Activated T-helper 17 cell treated with anti-CD3 and anti-CD28 coated beads, Interleukin-2, amount 50 U/mL, for 72 hours (primary cell): ENCODE measurements at places on chromosomes 6 and 20.

DNA sequence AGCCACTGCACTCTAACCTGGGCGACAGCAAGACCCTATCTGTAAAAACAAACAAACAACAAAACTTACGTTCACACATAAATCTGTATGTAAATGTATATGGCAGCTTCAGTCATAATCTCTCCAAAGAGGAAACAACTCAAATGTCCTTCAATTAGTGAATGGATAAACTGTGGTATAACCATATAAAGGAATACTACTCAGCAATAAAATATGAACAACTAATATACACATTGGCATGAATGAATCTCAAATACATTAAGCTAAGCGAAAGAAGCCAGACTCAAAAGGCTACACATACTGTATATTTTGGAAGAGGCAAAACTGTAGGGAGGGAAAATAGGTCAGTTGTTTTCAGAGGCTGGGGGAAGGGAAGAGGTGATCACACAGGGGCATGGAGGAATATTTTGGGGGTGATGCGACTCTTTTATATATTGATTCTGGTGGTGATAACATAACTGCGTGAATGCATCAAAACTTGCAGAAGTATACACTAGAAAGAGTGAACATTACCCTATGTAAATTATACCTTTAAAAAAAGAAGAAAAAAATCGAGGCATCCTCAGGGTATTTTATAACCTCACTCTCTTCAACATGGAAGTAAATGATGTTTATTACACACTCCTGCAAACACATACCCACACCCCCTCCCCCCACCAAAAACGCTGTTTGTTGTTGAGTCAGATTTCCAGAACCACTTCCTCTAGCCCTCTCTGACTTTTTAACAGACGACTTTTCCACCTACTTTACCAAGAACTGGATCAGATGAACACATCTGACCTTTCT, 115.2 kb upstream of the RNF24 start:
- peak; percentile 87 for ATAC-seq

DNA sequence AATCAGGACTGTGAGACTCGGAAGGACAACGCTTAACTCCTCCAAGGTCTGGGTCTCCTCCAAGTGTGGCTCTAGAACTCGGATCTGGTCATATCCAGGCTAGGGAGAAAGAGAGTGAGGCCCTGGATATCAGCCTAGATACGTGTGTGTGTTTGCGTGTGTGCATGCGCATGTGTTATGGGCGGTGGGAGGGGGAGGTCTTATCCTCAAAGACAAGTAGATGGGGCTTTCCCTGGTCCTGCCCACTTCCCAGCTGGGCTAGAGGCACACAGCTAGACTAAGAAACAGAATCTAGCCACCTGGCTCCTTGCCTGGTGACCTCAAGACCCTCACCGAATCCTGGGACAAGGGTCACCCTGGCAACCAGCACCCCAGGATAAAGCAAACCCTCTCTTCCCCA, 13.2 kb downstream of the CPNE5 start:
- ATAC-seq: no peak

GRCh38 chr20:19701429-19701828, 56.6 kb upstream of the RIN2 start:
- no peak for ATAC-seq

DNA sequence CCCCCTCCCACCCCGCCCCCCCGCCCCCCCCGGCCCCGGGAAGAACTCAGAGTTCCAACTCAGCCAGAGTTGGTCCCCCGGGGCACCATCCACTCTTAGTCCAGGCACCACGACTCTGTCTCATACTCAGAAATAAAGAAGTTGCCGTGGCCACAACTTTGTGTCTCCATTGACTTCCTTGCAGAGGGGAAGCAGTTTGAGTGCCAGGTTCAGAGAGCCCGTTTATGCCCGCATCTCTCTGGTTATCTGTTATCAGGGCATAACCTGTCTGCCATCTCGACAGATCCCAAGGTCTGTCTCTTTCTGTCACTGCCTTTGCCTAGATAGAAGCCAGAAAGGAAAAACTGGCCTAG, 605 bp downstream of the CDC5L start:
- ATAC-seq: no peak

GRCh38 chr6:44122801-44123200, 4.5 kb downstream of the MRPL14 start:
- ATAC-seq: no peak

DNA sequence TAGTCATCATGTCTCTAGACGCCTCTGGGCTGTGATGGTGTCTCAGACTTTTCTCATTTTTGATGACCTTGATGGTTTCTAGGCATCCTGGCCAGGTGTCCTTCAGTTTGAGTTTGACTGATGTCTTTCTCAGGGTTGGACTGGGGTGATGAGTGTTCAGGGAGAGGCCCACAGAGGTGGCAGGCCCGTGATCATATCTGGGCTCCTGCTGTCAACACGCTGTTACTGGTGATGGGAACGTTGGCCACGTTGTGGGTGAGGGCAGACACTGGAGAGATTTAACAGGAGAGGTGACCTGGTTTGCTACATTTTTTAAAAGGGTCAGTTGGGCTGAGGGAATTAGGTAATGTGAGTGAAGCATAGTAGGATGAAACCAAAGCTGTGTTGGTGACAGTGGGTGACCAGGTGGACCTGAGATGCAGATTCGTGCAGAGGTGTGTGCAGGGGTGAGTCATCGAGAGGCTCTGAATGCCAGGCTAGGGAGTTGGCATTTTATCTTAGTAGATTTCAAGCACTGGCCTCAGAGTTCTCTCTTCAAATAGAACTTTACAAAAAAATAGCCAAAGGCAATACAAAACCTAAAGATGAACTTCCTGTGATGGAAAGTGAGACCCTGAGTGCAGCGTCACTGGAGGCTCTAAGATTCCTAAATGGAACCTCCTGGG, 174.1 kb downstream of the CDH26 start:
- no peak for ATAC-seq

DNA sequence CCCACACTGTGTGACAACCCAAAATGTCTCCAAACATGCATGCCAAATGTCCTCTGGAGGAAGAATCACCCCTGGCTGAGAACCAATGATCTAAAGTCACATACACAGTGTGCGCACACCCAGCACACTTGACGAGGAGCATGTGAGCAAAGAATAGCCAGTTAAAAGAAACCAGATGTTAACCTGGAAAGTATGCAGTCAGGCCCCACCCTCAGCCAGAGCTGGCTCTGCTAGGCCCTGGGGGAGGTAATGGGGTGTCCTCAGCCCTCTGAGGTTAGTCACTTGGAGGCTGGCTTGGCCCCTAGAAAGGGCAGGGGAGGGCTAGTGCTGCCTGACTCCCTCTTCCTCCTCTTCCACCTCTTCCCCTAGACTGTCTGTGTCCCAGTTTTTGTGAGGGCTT, 15.2 kb upstream of the GUCA1A start:
- no peak for ATAC-seq
